ENCODE measurements at places on chromosomes 11 and 22.

- peak; percentile 83 for DNase-seq
- no peak overlapping the region for H3K27ac ChIP-seq
- H3K27me3 ChIP-seq, result peaks cover 74% of the 10 kb centered on the region
- H3K4me3 ChIP-seq, result peak overlapping the region; percentile 15
Observed at GRCh38 chr22:27100789-27101188, 443.4 kb downstream of the MIAT start.

DNA sequence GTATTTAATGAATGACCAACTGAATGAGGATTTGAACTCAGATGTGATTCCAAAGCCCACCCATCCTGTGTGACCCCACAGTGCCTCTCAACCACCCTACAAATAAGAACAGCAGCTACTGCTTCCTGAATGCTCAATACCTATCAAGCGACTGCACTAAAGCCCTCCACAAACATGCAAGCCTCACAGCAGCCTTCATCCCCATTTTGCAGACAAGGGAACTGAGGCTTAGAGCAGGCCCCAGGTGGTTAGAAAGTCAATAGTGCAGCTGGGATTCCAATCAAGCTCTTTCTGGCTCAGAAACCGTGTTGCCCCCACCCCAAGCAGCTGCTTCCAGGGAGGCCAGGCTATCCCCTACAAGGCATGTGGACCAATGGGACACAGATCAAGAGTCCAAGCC lies 57.2 kb downstream of the SMCO4 start:
- H3K4me3 ChIP-seq, result no peak overlapping the region
- H3K27ac ChIP-seq, result no peak overlapping the region
- peaks cover 26% of the 10 kb centered on the region for H3K4me1 ChIP-seq
- no peaks in the 10 kb centered on the region for H3K36me3 ChIP-seq
- H3K27me3 ChIP-seq, result no peaks in the 10 kb centered on the region

DNA sequence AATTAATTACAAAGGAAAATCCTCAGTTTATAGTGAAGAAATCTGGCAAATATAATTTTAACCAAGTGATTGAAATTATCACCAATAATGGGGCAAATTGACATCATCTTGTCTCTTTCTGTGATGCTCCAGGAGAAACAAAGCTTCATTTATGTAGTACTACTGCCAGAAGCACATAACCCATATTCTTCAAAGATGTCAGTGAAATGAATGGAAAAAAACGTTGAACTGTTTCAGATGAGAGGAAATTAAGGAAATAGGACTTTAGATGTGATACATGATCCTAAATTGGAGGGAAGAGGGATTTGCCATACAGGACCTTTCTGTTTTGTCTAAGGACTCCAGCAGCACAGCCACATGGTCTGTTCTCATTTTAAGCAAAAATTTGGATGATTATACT lies 57.6 kb downstream of the PPP6R3 start:
- peaks cover 88% of the 10 kb centered on the region for H3K36me3 ChIP-seq
- DNase-seq, result no peak
- H3K27ac ChIP-seq, result no peak overlapping the region
- H3K4me3 ChIP-seq, result no peak overlapping the region
- H3K4me1 ChIP-seq, result peaks cover 4% of the 10 kb centered on the region

- no peak overlapping the region for H3K4me3 ChIP-seq
- no peak for DNase-seq
- no peak overlapping the region for H3K27ac ChIP-seq
- H3K36me3 ChIP-seq, result no peaks in the 10 kb centered on the region
Observed at GRCh38 chr11:2585566-2586086, 114.2 kb downstream of the KCNQ1OT1 start.
